ENCODE measurements at places on chromosomes 16 and 17. TPM values are rescaled to one million over a fixed set of nuclear protein-coding genes. Genes with fewer than 3 reads are reported as not detected.

Gene CDRT15
- not detected for polyA plus RNA-seq

DNA sequence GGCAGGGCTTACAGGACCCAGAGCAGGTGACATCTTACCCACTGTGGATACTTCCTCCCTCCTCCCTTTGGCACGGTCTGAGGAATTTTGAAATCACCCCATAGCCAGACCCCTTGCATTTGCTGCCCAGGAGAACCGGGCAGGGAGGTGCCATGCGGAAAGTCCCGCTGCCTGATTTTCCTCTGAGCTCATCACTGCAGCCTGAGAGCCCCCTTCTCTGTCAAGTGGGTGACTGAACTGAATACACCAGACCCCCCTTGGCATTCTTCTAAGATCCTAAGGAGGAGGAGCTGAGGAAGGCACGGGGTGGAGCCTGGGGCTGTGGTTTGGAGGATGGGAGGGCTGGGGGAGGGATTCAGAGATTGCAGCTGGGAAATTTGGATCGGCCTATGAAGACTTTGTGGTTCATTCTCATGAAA is 173.4 kb downstream of the RAB11FIP4 start:
- no peak for DNase-seq

DNA sequence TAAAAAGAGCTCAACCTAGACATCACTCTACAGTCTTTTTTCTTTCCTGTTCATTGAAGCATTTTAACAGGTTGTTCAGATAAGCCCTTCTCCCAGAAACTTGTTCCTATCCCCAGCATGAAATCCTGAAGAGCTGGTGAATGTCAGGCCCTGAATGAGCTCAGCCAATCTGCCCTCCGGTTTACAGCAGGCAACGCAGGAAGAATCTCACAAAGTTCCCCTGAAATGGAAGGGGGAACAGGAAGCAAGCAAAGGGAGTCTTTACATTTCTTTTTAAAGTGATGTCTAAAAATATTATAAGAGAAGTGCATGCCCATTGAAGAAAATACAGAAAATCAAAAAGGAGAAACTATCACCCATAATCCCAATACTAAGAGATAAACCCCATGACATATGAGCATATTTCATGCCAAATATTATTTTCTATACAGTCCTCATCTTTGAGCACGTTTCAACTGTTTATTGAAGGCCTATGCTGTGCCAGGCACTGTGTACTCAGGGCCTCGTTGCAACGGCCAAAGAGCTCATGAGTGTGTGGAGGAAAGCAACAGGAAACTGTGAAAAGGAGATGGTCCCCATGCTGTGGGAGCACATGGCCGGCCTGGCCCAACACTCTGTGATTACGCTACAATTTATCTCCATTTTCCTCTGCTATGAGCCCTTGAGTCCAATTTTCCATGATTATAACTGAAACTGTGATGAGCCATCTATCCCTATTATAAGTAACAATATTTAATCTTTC is 5.7 kb downstream of the TK2 start:
- DNase-seq, result no peak

Gene KRT25
- not detected for polyA plus RNA-seq

DNA sequence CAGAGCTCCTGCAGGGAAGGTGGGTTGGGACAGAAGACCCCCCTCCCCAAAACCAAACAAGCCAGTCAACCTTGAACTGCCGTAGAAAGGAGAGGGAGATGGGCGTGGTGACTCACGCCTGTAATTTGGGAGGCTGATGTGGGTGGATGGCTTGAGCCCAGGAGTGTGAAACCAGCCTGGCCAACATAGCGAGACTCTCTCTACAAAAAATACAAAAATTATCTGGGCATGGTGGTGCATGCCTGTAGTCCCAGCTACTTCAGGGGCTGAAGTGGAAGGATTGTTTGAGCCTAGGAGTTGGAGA is 42.1 kb downstream of the NT5M start:
- DNase-seq, result no peak

Gene ADGRG3
- polyA plus RNA-seq, result not detected

GRCh38 chr17:57808882-57809281 is 41.0 kb downstream of the MRPS23 start:
- no peak for DNase-seq

GRCh38 chr17:71558901-71559300 is 561.9 kb upstream of the SOX9 start:
- no peak for DNase-seq

Measured in BJ (cell line).